Endothelial cell (in vitro differentiated cells): ENCODE measurements at places on chromosomes 3 and 15. TPM values are rescaled to one million over a fixed set of nuclear protein-coding genes. Genes with fewer than 3 reads are reported as not detected.

Gene CLDN18
- not detected for total RNA-seq

Gene MELTF
- 2.9 TPM for total RNA-seq

GRCh38 chr3:45435961-45436360, 47.6 kb downstream of the LARS2 start:
- DNase-seq = no peak

DNA sequence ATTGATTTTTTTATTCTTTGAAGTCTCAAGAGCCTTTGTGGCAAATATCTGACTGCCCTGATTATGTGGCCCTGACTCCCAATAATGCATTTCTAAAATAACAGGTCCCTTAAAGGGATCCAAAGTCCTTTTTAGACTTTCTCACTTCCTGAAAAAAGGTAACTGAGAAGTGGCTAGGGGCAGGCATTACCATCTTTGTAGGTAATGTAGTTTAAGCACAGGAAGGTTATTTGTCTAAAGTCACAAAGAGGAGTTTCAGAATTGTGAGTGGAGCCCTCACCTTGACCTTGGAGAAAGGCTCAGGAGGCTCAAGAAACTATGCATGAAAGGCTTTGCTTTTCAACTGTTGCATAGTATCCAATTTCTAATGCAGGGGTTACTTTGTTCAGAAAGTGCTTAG, 142.9 kb upstream of the MRPL3 start:
- DNase-seq = no peak

Gene GMNC
- not detected for total RNA-seq

DNA sequence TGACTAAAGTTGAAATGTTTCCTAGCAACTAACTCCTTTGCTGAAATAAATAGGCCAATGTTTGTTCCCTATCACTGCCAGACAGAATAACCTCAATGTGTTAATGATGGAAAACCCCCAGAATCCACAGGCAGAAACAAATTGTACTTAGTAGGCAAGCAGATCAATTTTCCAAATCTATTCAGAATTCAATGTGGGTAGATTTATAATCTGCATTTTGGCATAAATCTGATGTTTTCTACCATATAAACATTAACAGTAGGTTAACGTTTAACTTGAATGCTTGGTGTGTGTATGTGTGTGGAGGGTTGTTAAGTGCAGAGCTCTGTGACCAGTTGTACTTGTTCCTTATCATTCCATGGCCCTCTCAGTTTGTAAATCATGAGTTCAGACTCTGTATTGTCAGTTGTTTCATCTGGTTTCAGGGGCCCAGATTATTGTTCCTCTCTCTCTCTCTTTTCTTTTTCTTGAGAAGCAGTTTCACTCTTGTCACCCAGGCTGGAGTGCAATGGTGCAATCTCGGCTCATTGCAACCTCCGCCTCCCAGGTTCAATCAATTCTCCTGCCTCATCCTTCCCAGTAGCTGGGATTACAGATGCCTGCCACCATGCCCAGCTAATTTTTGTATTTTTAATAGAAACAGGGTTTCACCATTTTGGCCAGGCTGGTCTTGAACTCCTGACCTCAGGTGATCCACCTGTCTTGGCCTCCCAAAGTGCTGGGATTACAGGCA, 32.8 kb downstream of the PLSCR1 start:
- DNase-seq = no peak

- DNase-seq = no peak
These were observed 157.8 kb upstream of the ROPN1 start for GRCh38 chr3:124149771-124150170.

Gene DUSP7
- total RNA-seq = 21.7 TPM

GRCh38 chr3:110656394-110657025, 415.1 kb upstream of the NECTIN3 start:
- DNase-seq = no peak

Gene ANKRD34C
- not detected for total RNA-seq

DNA sequence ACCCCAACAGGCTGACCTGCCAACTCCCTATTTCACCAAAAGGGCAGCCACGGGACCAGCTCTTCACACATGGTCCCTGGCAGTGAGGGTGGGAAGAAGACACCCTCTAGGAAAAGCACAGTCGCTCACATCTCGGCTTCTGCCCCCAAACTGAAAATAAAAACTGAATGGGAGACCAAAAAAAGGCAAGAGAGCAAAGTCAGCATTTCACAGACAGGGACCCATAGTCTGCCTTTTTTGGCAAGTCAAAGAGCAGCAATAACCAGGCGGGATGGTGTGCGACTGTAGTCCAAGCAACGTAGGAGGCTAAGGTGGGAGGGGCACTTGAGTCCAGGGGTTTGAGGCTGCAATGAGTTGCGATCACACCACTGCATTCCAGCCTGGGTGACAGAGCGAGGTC, 154.1 kb downstream of the ADAMTS17 start:
- DNase-seq = no peak

DNA sequence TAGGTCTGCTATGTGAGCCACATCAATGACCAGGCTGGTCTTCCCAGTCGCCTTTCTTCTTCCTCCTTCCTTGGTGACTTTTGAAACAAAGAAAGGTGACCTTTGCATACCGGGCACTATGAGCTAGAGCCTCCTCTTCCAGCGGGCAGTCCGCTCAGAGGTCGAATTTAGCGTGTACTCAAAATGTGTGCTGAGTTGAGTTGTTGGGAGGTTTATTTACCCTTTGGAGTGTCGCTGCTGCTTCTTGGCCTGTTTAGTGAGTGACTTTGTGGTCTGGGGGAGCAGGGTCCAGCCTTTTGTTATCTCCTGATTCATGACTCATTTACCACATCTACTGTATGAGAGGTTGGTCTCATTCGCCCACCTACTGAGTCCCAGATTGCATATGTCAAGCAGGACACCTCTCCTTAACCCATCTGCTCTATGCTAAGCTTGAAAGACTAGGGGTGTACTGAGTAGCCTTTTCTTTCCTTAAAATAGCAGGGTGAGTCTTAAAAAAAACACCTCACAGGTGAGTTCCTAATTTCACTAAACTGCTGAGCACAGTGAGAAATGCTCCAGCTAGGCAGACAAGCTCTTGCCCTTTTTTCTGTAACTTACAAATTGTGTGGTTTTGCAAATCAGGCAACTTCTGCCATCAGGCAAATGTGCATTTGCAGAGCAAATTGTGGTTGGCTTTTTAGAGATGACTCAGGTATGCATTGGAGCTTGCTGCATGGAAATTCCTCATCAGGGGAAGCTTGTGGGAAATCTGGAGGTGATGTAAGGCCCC, 3.2 kb upstream of the SIAH2 start:
- DNase-seq = no peak

DNA sequence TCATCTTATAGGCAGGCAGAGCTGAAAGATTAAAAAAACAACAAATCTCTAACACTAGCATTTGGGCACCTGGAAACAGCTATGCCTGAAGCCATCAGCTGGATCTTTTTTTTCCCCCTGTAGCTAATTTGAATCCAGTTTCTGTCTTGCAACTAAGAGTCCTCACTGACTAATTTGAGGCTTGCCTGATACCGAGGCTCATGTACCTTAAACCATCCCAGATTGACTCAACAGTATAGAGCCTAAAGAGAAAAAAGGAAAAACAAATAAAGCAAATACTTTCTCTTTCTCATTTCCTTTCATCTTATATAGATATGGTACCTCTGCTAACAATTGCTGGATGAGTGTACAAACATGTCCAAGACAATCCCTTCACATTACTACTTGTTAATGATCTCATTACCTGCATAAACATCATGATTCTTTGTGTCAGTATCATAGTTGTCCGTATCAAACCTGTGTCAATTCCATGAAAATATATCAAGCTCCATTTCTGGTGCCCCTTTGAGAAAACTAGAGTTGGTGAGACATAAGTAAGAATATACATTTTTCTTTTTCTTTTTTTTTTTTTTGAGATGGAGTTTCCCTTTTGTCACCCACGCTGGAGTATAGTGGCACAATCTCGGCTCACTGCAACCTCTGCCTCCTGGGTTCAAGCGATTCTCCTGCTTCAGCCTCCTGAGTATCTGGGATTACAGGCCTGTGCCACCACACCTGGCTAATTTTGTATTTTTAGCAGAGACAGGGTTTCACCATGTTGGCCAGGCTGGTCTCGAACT, 43.1 kb downstream of the BHLHE40 start:
- DNase-seq = no peak

- no peak for DNase-seq
These were observed 284.3 kb downstream of the UACA start for GRCh38 chr15:70479056-70479455.

DNA sequence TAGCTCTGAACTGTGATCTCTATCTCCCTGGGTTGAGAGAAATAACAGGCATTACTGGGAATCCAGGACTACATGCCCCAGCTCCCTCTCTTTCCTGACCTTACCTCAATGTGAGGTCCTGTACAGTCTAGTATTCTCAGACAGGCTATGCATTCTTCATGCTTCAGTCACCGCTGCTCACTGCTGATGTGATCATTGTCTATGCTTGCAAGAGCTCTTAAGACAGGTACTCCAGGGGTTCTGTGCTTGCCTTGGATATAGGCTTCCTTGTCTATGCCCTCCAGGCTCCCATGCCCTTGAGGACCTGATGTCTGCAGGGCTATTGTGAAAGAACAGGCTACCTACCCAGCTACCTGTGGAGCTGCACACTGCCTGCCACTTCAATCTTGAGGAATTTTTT, 183.6 kb downstream of the MBNL1 start:
- no peak for DNase-seq

DNA sequence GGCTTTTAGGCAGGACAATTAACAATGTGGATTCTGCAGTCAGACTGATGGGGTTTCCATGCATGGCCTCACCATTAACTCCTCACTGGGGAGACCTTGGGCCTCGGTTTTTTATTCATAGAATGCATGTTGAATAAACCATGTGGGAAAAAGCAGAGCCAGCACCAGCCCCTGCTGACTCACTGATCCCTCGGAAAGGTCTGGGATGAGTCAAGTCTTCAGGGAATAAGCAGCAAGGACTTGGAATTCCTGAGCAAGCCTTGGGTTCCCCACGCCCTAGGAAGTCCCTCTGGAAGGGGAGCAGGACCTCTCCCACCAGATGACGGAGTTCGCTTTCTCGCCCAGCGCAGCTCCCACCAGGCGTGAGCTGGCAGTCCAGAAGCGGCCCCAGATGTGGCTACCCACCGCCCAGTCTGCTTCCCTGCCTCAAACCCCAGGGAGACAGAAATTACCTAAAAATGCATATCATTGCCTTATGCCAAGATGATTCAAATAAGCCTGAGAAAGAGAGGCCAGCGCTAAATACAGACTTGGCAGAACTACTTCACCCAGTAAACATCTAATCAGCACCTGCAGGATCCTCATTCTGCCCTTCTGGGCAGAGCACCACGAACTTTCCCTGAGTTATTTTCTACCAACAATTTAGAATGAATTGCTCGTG, 45.4 kb downstream of the BTD start:
- no peak for DNase-seq

Gene ITPKA
- 4.2 TPM for total RNA-seq

Gene KCNMB3
- 3.8 TPM for total RNA-seq

- no peak for DNase-seq
These were observed 153.4 kb downstream of the OTOL1 start for GRCh38 chr3:161649900-161650484.

- DNase-seq = no peak
These were observed 304.9 kb upstream of the ADAMTS9 start for GRCh38 chr3:64992530-64993285.

DNA sequence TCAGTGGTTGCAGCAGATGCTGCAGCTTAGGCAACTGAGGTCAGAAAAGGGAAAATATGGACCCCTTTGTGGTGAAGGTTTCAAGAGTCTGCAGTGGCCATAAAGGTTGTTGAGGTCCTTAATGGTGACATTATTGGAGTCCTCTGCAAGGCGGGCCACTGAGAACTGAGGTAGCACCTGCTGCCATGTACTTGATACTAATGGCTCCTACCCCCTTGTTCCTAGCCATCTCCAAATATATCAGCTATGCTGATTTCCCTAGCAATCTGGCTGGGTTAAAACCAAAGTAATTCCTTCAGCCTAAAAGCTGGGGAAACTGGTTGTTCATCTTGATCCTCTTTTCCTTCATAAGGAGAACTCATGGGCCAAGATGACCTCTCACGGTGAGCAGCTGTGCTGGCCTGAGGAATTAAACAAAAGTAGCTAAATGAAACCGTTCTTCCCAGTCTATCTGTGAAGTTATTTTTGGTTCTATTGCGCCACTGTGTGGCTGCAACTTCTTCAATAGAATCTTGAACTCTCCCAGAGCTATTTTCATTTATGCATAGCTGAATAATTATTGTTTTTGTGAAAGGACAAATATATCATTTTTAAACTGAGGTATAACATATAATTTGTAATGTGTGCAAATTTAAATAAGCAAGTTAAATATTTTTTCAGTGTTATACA, 76.1 kb upstream of the PLSCR4 start:
- no peak for DNase-seq

Gene ACOX2
- 1.1 TPM for total RNA-seq

DNA sequence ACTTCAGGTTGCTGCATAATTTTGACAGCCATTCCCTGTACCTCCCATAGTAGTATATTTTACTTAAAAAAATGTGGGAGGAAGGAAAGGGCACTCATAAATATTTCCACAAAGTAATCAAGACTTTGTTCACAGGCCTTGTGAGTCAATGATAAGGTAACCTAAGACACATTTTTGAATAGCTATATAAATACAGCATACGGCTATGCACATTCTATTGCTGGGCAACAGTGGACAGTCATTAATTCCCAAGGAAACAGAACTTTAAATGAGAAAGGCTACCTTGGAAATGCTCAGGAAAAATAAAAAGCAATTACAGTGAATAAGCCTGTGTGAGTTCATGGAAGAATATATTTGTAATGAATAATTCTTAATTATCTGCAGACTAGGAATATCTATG, 144.0 kb downstream of the CADM2 start:
- DNase-seq = no peak

Gene ATP2B2
- 1.7 TPM for total RNA-seq

- DNase-seq = peak; percentile 33
These were observed 411 bp upstream of the C3orf70 start for GRCh38 chr3:185153171-185153771.

Gene NR2C2
- 49.1 TPM for total RNA-seq

GRCh38 chr3:86175051-86175536, 815.9 kb downstream of the VGLL3 start:
- DNase-seq = no peak

DNA sequence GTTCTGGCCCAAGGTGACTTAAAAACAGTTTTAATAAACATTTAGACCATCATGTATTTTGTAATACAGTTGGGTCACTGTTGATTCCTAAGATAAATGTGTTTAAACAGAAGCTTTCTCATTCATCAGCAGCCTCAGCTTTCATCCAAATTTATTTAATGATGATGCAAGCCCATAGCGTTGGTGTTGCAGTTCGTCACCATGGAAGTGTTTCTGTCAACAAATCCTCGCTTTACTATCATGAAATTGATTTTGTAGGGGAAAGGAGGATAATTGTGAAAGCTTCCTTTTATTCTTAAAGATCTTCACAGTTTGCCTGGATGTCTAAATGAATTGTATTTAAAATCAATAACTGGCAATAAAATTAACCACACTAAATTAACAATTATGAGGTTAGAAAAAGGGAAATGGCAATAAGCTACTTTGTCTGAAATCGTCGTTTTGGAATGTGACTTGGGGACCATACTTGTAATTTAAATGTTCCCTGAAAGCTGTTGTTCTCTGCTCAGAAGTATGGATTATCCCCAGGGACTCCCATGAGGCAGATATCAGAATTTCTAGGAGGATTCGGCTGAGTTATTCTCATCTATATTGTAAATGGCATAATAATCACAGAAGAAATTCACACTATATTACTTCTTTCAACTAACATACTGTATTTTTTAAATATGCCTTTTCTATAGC, 29.0 kb downstream of the CMSS1 start:
- DNase-seq = no peak

GRCh38 chr3:105828703-105829102, 40.1 kb downstream of the CBLB start:
- DNase-seq = no peak

Gene ZPLD1
- not detected for total RNA-seq

GRCh38 chr15:42456971-42457370, 34.0 kb downstream of the ZNF106 start:
- DNase-seq = no peak
